ENCODE measurements at places on chromosomes 11 and 22. TPM values are rescaled to one million over a fixed set of nuclear protein-coding genes. Genes with fewer than 3 reads are reported as not detected.

GRCh38 chr11:70065318-70066135, 12.6 kb upstream of the ANO1 start:
- no peak for DNase-seq

GRCh38 chr11:116697011-116697410, 75.8 kb downstream of the BUD13 start:
- DNase-seq = peak; percentile 34

FIBIN gene
- total RNA-seq = not detected

- no peak for DNase-seq
These were observed 6.7 kb downstream of the CEP295 start for GRCh38 chr11:93668171-93668570.

DNA sequence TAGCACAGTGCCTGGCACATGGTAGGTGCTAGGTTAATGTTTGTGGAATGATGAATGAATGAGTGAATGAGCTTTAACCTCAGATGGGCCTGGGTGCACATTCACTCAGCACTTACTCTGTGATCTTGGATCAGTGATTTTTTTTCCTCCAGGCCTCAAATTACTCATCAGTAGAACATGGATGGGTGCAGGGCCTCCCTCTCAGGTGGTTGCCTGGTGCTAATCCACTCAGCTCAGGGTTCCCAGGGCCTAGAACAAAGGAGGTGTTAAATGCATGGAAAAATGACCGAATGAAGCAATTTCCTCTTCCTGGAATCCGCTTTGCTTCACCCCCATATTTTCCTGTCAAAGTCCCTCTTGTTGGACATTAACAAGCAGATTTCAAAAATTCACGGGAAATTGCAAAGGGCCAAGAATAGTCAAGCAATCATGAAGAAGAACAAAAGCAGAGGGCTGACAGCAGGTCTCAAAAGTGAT, 93.5 kb downstream of the MYEOV start:
- DNase-seq = no peak

APOBEC3F gene
- 9.1 TPM for total RNA-seq

OR51E2 gene
- not detected for total RNA-seq

- no peak for DNase-seq
These were observed 3.4 kb upstream of the NHERF4 start for GRCh38 chr11:119181677-119182412.

DNA sequence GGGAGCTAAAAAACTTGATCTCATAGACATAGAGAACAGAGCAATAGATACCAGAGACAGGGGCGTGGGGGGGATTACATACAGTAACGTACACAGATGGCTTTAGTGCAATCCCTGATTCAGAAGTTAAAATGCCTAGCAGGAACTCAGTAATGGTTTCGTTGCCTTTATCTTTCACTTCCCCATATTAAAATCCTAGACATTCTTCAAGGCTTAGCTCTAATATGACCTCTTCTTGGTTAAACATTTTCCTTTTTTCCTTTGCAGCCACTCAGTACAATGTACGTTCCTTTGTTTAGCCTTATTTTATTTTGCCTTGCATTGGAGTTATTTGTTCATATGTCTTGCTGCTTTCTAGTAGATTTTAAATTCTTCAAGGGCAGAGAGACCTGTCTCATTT, 104.9 kb downstream of the C11orf87 start:
- no peak for DNase-seq

GRCh38 chr11:2088284-2088683, 50.9 kb downstream of the IGF2 start:
- no peak for DNase-seq
